ENCODE measurements at places on chromosomes 12 and 14.

DNA sequence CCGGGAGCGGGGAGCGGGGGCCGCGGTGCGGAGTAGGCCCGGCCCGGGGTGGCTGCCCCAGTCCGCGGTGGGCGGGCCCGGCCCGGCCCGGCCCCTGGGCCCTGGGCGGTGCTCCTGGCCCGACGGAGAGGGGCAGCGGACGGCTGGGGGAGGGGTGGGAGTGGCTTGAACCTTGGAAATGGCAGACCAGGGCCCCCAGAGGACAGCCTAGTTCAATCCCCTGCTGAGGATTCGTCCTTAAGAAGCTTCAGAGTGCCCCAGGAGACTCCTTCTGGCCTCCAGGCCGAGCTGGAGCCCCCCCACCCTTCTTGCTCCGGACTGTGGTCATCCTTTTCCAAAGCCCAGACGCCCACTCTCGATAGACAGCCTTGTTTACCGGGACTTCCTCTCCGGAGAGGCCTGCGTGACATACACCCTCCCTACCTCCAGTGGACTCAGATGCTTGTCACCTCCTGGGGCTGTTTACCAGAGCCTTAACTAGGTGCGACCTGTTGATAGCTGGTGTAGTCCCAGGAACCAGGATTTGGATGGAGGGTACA is 458 bp downstream of the KHNYN start:
- peak; percentile 69 for DNase-seq

GRCh38 chr14:33726685-33727084 is 224.2 kb downstream of the EGLN3 start:
- no peak for DNase-seq

- DNase-seq: no peak
These were observed 5.3 kb downstream of the BHLHE41 start for GRCh38 chr12:26119391-26119989.

- no peak for DNase-seq
These were observed 20.9 kb upstream of the CACNA2D4 start for GRCh38 chr12:1939331-1939730.

GRCh38 chr12:67540920-67541624 is 107.5 kb upstream of the DYRK2 start:
- no peak for DNase-seq

- DNase-seq: no peak
These were observed 16.3 kb downstream of the TSPAN8 start for GRCh38 chr12:71141378-71141926.

DNA sequence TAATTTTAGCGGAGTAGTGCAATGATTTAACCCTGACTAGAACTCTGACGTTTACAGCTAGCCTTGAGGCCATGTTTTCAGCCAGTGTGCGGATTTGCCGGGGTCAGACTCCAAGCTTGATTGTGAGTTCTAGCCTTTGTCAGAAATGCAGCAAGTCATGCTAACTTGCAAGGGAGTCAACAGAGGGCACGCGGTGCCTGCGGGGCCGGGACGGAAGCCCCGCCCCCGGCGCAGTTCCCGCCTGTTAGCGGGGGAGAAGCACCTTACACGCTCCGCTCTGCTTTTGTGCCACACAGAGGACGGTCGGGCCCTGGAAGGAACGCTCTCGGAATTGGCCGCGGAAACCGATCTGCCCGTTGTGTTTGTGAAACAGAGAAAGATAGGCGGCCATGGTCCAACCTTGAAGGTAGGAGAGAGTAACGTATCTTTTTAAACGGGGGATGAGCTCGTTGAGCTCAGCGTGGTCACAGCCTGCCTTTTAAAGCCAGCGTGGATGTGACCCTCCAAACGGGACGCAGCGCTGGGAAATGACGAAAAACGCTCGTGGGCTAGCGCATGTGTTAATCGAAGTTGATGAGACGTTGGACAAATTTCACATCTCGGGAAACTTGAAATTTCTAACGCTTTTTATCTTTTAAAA is 14.8 kb upstream of the EID3 start:
- peak; percentile 87 for DNase-seq

DNA sequence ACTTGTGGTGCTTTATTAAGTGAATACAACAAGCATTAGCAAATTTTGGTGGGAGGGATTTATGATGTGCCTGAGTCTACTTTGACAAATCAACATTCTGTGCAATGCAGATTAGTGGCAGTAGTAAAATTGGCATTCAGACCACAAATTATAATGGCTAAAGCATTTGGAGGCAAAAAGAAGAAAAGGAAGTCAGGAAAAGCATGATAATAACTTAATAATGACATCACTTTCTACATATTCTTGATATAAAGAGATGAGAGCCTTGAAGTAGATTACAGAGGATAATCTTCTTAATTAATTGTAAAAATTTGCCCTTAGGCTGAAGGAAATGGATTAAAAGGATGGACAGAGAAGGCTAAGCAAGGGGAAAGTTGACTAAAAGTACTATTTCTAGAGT is 126.0 kb downstream of the SLC6A15 start:
- no peak for DNase-seq

- no peak for DNase-seq
These were observed 138.4 kb upstream of the PARP11 start for GRCh38 chr12:4011597-4011996.

- no peak for DNase-seq
These were observed 54.9 kb downstream of the SPATS2 start for GRCh38 chr12:49422114-49422513.

DNA sequence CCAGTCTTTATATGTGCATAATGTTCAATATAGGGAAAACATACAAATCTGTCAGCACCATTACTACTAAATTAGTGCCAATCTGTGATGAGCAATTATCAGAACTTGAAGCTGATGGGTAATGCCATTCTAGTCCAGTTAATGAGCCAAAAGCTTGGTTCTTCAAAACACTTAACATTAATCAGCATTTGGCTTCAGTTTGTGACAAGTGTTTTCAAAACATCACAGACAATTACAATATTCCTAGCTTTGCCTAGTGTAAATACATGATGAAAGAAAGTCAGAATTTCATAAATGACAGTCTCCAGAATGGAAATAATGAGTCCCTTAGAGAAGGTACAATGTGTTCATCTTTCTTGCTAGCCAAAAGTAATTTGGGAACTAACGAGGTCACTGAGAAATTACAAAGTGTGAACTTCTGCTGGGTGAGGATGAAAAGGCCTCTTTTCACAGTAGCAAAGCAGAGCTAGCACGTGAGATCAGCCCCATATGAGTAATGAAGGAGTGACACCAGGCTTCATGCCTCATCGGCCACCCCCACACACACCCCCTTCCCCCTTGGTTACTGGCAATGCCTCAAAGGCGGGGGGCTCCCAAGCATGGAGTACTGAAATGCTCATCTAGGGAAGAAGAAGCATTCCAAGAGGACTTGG is 180.6 kb upstream of the EEA1 start:
- DNase-seq: no peak

- no peak for DNase-seq
These were observed 10.5 kb downstream of the CELA1 start for GRCh38 chr12:51335931-51336330.

GRCh38 chr14:38297681-38298080 is 41.8 kb upstream of the CLEC14A start:
- no peak for DNase-seq

- DNase-seq: no peak
These were observed 709.1 kb downstream of the DIO2 start for GRCh38 chr14:79502136-79502750.

DNA sequence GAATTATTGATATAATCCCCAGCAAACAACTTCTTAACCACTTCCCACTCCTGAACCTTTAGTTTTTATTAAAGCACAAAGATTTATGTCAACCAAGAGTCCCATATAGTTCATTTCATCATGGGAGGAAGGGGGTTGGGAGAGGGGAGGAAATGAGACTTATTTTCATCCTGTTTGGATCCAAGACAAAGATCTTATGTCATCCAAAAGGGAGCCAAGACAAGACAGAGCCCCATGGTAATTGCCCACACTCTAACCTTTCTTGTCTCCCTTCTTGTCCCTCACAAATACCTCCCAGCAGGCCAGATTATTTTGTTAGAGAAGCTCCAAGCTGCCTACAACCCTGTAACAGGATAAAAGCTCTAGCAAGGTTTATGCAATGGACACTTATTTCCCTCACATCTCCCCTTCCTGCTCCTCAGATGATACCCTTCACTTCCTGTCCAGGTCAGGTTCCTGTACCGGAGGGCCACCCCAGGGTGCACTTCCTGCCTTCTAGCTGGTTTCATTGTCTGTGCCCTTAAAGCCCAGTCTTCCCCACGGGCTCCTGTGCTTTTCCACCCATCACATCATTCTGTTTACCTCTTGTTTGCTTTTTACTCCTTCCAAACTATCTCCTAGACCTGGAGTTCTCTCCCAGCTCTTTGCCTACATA is 123.7 kb upstream of the MDM1 start:
- DNase-seq: no peak

DNA sequence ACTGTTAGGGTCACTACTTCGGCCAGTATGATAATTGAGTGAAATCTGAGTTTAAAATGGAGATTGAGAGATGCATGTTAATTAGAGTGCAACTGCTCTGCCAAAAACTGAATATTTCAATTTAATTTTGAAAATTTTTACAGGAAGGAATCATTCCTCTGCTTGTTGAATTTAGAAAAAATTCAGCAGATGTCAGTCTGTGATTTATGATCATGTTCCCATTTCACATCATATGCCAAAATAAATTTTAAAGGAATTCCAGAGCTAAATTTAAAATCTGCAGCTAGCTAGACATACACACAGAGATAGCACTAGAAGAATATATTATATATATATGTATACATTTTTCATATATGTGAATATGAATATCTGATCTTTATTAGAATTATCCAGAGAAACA is 797.6 kb upstream of the TMEM132C start:
- DNase-seq: no peak

DNA sequence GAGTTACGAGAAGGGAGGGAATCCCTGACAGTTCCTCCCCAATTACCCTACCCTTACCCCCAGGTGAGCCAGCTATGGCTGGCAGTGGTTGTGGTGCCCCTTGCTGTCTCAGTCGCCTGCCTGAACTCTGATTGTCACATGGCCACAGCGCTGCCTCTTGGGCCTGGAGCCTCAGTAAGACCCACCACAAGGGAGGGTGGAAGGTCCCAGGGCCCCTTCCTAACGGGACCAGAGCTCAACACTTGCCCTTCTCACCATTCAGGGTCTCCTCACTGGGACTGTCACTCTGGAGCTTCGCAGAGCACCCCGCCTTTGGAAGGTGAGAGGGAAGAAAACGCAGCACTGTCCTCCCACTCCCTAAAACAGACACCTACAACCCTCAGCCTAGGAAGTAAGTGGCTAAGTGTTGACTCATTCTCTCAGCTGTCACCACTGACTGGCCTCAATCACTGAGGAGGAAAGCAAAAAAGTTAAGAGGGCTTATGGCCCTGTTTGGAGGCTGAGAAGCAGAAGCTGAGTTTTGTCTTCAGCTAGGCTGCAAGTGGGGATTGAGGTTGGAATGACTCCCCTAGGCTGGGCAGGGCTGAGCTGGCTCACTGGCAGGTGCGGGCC is 1.0 kb downstream of the TMEM253 start:
- no peak for DNase-seq

- no peak for DNase-seq
These were observed 14.0 kb downstream of the SMCO2 start for GRCh38 chr12:27460471-27460978.

DNA sequence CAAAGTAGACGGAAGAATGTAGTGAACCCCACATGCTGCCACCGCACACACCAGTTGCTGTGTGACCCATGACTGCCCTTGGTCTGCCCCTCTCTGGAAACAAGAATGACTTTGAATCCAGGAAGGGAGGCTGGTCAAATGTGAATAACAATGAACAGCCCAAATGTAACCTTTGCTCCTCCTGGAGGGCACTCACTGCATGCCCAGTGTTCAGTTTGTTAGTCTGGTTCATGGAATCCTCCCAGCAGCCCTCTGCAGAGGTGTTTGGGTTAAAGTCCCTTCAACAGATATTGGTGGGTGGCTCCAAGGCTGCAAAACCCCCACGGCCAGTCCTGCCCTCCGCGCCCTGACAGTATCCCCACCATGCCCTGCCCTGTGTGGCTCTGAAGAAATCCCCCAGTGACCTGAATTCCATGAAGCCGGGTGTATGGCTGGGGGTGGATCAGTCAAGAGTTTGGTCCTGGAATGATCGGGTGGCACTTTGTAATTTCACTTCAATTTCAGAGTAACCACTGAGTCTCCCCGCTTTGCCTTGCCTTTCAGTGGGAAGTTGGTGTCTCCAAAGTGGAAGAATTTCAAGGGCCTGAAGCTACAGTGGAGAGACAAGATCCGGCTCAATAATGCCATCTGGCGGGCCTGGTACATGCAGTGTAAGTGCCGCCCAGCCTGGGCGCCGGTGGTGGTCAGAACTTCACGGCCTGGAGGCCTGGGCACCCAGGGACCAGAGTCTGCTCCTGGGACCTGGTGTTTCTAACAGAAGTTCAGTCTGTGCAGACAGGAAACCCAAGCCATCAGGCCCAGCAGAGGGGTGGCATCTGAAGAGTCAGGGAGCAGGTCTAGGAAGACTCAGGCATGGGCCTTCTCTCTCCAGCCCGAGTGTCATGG is 47.1 kb downstream of the IL31 start:
- no peak for DNase-seq

- DNase-seq: no peak
These were observed 111.9 kb downstream of the CALM1 start for GRCh38 chr14:90508536-90509254.

DNA sequence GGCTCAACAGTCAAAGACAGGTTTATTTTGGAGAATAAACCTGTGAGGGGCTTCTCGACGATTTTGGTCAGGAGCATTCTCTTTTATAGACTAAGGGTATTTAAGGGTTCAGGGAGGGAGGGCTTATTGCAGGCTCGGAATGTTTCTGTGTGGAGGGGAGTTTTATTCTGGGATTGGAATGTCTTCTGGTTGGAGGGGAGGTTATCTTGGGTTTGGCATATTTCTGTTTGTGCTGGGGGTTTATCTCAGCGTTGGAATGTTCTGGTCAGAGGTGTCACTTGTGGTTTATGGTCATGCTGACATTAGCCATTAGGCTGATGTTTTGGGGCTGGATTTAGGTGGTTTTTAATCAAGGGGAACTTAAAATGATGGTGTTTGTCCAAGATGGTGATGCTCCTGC is 103.9 kb downstream of the SUDS3 start:
- DNase-seq: no peak

DNA sequence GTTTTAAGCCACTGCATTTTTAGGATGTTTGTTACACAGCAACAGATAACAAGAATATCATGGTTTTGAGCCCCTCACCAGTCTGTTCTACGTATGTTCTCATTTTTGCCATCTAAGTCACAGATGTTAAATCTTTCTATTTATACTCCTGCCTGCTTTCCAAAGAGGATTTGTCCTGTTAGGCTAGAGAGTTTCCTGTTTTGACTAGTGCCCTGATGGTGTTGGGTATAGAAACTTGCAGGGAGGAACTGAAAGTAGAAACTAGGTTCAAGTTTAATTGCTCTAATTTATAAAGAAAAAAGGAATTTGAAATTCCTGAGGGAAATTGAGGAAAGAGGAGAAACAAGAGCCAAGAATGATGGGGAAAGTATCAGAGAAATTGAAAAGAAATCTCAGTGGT is 74.4 kb upstream of the COCH start:
- DNase-seq: no peak

Measured in stimulated activated effector memory CD8-positive, alpha-beta T cell treated with anti-CD3 and anti-CD28 coated beads, Interleukin-12 subunit alpha, Interleukin-12 subunit beta, amount 100 ng/mL, for 72 hours (primary cell).